Thoracic aorta (tissue), 2 donors: ENCODE measurements at places on chromosomes 7 and 10.

DNA sequence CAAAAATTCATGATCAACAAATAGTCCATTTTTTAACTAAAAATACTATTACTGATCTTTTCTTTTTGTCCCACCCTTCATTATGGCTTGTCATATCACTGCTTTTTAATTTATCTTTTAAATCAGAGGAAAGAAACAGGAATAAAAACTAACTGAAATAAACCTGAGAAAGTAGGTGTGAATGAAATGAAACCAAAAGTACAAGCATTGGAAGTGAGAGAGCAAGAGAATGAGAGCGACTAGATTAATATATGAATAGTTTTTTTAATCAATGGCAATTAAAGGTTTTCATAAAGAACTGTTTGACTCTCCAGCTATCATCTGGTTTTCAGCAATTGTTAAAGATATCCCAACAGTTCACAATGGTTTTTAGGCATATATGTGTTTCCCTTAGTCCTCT, 137.8 kb downstream of the SPAG6 start:
- DNase-seq, result no peak

DNA sequence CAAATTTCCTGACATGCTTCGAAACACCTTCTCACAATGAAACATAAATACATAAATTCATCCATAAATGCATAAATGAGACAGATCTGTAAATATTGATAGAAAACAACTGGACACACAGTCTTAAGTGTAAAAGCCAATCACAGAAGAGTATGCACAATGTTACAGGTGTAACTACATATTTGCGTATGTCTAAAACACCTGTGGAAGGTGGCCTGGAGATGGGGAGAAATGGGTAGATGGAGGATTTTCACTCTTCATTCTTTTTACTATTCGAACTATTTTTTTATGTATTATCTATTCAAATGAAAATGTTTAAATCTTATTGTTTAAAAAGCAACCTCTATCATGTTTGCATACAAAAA, 860 bp downstream of the IQUB start:
- no peak for DNase-seq

GRCh38 chr7:2405601-2406345, 2.4 kb downstream of the CHST12 start:
- DNase-seq, result no peak

- DNase-seq, result no peak
Observed at GRCh38 chr10:89047397-89047796, 56.8 kb downstream of the FAS start.

- no peak for DNase-seq
Observed at GRCh38 chr10:24556750-24557742, 166.6 kb downstream of the ARHGAP21 start.

- no peak for DNase-seq
Observed at GRCh38 chr7:88259656-88260380, 40.0 kb upstream of the SRI start.

- peak; percentile 3 for DNase-seq
Observed at GRCh38 chr10:60964257-60965235, 20.6 kb upstream of the RHOBTB1 start.

DNA sequence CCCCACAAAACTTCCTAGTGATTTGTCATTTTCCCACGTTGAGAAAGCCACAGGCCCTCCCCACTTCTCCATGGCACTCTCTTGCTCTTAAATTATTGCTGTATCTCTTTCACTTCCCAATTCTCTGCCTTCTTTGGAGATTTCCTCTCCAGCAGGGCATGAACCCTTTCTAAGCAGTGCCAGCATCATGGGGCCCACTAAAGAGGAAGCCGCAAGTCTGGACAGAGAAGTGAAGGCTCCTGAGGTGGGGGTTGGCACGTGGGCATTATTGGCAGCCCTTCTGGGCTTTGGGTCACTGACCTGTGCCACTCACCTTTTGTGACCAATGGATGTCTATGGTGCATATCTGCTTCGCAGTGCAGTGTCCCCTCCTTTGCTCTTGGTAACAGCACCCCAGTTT, 97.7 kb upstream of the TCF7L2 start:
- no peak for DNase-seq

- DNase-seq, result no peak
Observed at GRCh38 chr7:100675105-100675451, 1.5 kb downstream of the GNB2 start.

DNA sequence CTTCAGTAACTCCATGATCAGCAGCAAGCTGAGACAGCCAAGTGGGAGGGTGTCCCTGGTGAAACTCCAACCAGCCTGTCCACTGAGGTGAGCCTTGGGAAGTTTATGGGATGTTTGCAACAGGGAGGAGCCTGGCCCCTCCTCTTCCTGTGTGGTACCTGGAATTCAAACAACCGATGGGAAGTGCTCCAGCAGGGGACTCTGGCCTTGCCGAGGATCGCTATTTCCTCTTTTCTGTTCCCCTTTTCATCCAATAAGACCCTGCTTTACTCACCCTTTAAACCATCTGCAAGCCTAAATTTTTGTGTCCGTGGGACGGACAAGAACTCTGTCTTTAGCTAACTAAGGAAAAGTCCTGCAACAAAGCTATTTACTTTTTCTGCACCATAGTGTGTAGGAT, 491.1 kb upstream of the ZMIZ1 start:
- no peak for DNase-seq

DNA sequence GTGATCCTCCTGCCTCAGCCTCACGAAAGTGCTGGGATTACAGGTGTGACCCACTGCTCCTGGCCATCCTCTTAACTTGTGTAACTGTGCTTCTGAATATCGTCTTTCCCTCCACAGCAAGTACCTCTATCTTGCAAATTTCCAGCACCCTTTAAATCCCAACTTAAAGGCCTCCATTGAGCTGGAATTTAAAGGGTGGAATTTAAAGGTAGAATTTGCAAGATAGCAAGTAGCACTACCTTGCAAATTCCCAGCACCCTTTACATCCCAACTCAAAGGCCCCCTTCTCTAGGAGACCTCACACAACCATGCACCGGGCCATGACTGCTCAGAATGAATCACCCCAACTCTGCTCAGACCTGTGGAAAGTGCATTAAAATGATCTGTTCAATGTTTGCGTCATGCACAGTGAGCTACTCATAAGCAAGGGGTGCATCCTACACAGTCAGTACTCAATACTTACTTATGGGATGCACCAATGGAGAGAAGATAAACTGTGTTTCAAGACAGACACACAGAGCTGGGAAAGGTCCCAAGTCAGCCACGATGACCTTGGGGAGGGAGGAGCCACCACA, 17.8 kb upstream of the SDK1 start:
- no peak for DNase-seq

- DNase-seq, result no peak
Observed at GRCh38 chr7:79806161-79806734, 328.4 kb upstream of the GNAI1 start.

DNA sequence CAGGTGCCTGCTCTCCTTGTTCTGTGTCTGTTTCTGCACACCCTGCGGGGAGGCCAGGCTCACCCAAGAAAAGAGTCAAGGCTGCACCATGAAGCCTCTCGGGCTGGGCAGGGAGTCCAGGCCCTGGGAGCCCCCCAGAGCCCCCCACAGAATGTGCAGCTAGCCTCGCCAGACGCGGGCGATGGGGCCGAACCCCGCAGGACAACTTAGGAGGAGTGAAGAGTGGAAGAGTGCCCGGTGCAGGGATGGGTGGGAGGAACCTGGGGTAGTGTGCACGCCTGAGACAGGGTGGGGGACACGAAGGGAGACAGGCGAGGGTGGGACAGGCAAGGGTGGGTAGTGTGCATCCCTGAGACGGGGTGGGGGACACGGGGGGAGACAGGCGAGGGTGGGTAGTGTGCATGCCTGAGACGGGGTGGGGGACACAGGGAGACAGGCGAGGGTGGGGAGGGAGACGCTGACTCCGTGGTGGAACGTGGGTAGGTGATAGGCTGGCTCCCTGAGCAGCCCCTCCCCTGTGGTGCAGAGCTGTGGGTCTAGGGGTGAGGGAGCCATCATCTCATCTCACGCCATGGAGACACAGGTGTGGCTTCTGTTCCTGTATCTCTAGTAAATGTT, 615.4 kb downstream of the DNAJB6 start:
- no peak for DNase-seq

- DNase-seq, result no peak
Observed at GRCh38 chr10:61747307-61747706, 84.6 kb downstream of the CABCOCO1 start.

- DNase-seq, result no peak
Observed at GRCh38 chr10:123718544-123719060, 52.4 kb downstream of the GPR26 start.

DNA sequence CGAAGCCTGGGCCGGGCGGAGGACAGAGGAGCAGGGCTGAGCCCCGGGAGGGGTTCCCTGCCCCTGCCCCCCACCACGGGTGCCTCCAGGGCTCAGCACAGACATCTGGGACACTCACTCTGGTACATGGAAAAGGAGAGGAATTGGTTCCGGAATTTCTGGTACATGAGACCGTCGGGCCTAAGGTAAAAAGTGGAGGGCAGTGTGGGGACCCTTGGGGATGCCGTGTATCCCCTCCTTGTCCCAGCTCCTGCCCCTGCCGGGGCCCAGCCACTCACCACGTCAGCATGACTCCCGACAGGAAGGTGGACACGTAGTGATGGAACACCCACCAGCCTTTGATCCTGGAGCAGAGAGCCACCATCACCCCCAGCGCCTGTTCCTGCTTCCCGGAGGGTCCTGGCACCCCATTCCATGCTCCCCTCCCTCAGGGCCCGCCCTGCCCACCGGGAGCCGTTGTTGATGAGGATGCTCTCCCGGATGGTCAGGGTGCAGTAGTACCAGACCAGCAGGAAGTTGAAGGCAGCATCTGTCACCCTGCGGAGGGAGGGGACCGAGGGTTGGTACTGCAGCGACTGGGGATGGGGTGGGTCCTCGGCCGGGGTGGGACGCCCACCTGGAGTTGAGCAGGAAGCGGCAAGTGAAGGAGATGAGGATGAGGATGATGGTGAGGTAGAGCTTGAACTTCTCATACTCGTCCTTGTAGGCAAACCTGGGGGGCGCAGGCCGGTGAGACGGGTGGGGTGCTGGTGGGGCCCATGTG, 6.4 kb downstream of the TMEM120A start:
- DNase-seq, result no peak

- no peak for DNase-seq
Observed at GRCh38 chr10:44468965-44469364, 84.1 kb upstream of the CXCL12 start.

GRCh38 chr10:119090026-119090795, 9.6 kb upstream of the EIF3A start:
- no peak for DNase-seq
